ENCODE measurements at places on chromosomes 4 and X. TPM values are rescaled to one million over a fixed set of nuclear protein-coding genes. Genes with fewer than 3 reads are reported as not detected.

The NDUFC1 gene
- 32.2 TPM for total RNA-seq

The CLIC2 gene
- 0.22 TPM for total RNA-seq

The SSX4 gene
- not detected for total RNA-seq

The GABRG1 gene
- not detected for total RNA-seq

The PLCXD1 gene
- 40.0 TPM for total RNA-seq

The NPFFR2 gene
- total RNA-seq, result not detected

The TENM3 gene
- not detected for total RNA-seq

The TMEM184C gene
- 19.6 TPM for total RNA-seq

The PNMA6A gene
- total RNA-seq, result 0.89 TPM

The ARMCX1 gene
- 0.14 TPM for total RNA-seq

The SUPT20HL2 gene
- not detected for total RNA-seq

All from activated naive CD4-positive, alpha-beta T cell treated with anti-CD3 and anti-CD28 coated beads, Interleukin-2, amount 10 ng/mL, durations not matched to agents 5 hours and 36 hours (primary cell).